GM06990 (cell line): ENCODE measurements at places on chromosomes 5 and 9.

DNA sequence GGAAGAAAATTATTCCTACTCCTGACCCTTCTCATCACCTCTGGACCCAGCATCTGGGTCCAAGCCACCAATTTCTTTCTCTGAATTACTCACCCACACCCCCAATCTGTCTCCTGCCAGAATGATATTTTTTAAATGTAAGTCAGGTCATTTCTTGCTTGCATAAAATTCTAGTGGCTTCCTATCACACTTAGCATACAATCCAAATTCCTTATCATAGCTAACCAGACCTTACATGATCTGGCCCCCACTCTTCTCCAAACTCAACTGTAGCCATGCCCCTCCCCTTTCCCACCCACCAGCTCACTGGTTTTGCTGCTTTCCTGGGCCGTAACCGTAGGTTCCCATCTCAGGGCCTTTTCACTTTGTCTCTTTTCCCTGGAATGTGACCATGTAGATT lies 15.2 kb downstream of the HTR4 start:
- DNase-seq = no peak

DNA sequence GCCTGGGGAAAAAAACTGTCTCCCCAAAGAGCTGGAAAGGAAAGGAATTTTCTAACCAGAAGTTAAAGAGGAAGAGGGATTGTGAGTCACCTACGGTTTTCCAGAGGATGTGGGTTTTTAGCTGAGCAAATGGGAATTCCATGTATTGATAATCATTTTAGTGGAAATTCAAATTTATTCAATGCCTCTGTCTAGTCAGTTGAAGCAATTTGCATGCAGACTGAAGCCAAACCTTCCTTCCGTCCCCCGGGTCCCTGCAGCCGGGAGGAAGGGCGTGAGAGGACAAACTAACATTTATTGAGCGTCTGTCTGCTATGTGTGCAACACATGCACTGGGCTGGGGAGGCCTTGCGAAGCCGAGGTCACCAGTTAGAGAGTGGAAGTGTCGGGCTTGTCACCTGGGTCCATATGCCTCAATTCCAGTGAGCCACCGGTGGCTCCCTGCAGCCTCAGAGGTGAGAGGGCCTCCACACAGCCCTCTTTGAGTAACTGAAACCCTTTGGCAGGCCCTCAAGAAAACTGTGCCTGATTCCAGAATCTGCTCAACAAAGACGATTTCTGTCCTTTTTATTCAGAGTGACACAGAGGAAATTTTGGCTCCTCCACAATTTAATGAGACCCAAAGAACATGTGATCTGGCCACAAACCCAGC lies 70.3 kb downstream of the COL27A1 start:
- no peak for DNase-seq

GRCh38 chr5:52177193-52177592 lies 610.5 kb upstream of the ITGA1 start:
- DNase-seq = no peak

GRCh38 chr9:130259044-130259443 lies 6.5 kb upstream of the HMCN2 start:
- no peak for DNase-seq

GRCh38 chr5:164518067-164518740 lies 1012.8 kb downstream of the MAT2B start:
- no peak for DNase-seq
